ENCODE measurements at places on chromosomes 11 and 22. TPM values are rescaled to one million over a fixed set of nuclear protein-coding genes. Genes with fewer than 3 reads are reported as not detected.
A peak's percentile ranks its signal among the peaks of the same experiment; 100 is the strongest.

DNA sequence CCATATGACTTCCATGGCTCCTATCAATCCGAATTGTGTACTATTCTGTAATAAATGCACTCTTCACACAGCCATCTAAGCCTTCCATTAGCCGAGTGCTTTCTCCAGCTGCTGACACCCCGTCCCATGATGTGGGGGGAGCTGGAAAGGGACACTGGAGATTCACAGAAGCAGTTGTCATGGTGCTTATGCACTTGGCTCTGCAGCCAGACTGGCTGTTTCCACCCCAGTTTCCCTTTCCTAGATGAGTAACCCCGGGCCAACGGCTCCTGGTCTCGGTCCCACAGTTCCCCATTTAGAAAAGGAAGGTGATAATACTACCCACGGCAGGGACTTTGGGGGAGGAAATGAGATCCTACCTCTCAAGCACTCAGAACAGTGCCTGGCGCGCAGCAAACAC lies 244.9 kb upstream of the SYN3 start:
- no peak for DNase-seq

- no peak for DNase-seq
Observed at GRCh38 chr11:118975771-118976709, 4.5 kb downstream of the FOXR1 start.

GRCh38 chr11:17414317-17414737 lies 25.9 kb upstream of the KCNJ11 start:
- DNase-seq, result peak; percentile 49

GRCh38 chr11:67504950-67505581 lies at the start of gene PITPNM1:
Gene PITPNM1 (minus strand): TSS chr11:67505363. CDS start chr11:67504180, 1,183 bp downstream.
- peak; percentile 79 for DNase-seq

DNA sequence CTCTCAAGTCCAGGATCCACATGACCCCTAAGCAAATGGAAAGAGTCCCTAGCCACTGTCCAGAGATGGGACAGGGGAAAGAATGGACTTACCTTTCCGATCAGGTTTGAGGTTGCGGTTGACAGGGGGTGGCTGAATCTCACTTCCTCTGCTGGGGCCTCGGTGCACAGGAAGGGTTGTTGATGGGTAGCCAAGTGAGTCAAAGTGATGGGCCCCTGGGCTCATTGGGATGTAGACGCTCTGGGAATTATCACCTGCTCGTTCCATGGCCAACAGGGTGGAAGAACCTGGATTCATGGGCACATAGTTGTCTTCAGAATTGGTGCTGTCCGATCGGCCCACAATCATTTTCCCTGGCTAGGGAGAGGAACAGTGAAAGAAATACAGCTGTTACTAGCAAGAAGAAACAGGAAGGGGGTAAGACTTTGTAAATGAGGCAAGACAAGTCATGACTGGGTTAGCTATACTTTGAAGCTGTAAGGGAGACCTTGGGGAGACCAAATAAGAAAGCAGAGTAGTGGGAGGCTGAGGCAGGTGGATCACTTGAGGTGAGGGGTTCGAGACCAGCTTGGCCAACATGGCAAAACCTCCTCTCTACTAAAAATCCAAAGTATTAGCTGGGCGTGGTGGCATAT lies 34.7 kb downstream of the USP35 start:
- no peak for DNase-seq

- DNase-seq, result peak; percentile 97
Observed at GRCh38 chr22:37607010-37607934, 1.4 kb upstream of the GGA1 start.

The GRM5 gene
- 0.37 TPM for total RNA-seq

The HBG1 gene
- total RNA-seq, result not detected

The OR2AG1 gene
- total RNA-seq, result not detected

The TMEM191C gene
- total RNA-seq, result 0.73 TPM
